ENCODE measurements at places on chromosomes 4 and X.

DNA sequence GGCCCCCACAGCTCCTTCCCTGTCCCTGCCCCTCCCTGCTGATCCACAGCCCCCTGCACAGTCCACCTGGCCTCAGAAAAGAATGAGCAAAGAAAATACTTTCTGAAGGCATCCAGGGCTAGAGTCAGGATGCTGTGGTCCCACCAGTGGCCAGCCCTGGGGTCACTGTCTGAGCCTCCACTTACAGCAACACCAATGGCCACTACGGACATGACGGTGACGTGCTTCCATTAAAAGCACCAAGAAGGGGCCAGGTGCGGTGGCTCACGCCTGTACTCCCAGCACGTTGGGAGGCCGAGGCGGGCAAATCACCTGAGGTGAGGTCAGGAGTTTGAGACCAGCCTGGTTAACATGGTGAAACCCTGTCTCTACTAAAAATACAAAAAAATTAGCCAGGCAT is 4.0 kb downstream of the JAKMIP1 start:
- DNase-seq: no peak

- no peak for DNase-seq
Observed at GRCh38 chrX:53186351-53186750, 38.7 kb downstream of the KDM5C start.

DNA sequence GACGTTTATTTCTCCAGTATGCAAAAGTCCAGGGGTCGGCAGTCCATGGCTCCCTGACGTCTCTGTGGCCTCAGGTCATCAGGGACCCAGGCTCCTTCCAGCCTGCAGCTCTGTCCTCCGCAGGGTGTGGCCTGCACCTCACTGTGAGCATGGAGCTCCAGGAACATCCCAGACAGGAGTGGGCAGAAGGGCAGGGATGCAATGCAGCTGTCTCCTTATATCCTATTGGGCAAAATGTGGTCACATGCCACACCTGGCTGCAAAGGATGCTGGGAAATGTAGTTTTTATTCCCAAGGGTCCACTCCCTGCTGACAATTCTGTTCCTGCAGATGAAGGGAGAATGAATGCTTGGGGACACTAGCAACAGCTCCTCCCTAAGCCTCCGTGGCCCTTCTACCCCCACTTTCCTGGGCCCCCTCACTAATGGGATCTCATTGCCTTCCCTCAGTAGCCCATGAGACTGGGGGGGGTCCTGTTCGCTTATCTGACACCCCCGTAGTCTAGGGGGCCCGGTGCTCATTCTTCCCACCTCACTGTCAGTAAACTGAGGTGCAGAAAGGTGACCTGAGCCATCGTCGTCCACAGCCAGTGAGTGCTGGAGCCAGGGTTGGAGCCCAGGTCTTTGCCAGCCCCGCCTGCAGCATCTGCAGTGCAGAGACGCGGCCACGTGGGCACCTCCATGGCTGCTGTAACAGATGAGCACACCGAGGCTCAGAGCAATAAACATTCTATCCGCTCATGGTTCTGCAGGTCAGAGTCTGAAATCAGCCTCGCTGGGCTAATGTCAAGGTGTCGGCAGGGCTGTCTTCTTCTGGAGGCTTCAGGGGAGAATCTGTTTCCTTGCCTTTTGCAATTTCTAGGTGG is 5.9 kb upstream of the GRPEL1 start:
- no peak for DNase-seq

DNA sequence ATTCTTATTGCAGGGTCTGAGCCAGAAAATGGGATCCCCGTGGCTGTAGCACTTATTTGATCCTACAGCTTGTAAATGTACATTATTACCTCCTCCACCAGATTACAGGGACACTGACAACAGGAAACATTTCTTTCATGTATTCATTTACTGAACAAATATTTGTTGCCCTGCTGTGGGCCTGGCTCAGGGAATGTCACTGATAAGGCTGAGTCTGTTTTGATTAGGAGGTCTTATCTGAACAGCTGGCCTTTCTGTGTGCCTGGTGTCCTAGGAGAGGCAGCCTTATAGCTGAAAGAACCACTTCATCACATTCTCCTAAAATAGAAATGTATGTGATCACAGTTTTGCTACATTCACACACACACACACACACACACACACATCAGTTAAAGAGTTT is 45.5 kb upstream of the PROM1 start:
- DNase-seq: no peak

- no peak for DNase-seq
Observed at GRCh38 chrX:39253551-39253950, 452.3 kb downstream of the MID1IP1 start.

DNA sequence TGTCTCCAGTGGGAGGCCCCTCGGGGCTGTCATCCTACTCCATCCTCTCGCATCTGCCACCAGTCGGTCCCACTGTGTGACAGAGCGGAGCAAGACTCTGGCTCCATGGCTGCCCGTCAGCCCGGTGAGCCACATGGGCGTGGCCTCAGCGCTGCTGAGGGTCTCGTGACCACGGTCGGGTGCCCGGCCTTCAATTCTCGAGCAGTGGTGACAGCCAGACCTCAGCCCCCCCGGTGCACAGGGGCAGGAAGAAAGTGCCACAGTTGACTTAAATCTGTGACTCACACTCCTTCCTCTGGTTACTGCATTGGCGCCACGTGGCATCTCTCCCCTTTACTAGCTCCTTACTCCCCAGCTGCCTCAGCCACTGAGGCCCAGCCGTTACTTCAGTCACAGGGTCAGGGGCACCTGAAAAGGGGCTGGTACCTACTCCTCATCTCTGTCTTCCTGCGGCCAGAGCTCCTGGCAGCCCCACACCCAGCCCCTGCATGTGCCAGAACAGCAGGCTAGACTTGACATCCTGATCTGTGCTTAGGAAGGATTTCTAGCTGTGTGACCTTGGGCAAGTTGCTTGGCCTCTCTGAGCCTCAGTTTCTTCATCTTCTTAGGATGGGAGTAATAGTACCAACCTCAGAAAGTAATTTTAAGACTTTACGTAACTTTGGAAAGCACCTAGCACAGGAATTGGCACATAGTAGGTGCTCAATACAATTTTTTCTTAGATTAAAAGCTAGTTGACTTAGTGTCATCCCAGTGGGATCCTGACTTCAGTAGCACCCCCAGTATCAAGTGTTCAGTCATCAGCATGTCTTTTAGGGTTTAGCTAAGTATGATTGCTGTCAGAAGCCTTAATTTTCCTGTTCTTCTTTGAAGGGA is 66.1 kb downstream of the TNIP2 start:
- no peak for DNase-seq

- peak; percentile 40 for DNase-seq
Observed at GRCh38 chr4:25862411-25863346, at the start of gene SEL1L3. Gene SEL1L3, minus strand, starts transcription at chr4:25862988. Its CDS starts 152 bp downstream, at chr4:25862836.

DNA sequence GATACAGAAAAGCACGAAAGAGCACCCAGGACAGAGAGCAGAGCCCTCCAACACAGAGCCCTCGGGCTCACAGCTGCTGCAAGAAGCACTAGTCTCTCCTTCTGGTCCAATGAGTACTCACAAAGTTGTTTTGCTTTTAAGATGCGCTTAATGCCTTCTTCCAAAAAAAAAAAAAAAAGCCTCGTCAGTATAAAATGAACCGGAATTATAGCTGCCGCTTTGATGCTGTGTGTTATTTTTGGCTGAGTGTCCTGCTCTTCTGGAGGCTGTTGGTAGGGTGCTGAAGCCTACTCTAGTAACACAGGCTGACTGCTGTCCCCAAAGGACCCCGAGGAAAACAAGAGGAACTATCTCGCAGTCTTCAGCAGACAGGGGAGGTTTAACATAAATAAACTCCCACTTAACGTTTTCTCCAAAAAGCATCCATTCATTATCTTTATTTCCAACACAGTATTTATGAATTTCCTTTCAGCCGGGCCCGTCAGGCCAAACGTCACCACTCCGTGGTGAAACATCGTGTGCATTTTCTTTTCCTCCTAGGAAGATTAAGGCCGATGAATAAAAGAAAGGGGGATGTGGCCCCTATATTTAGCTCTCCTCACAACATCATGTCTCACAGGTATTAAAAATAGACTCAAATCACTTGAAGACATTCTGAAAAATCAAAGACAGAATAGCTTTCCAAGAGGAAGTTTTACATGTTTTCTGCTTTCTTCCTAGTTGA is 213.7 kb upstream of the PPARGC1A start:
- DNase-seq: no peak

- no peak for DNase-seq
Observed at GRCh38 chr4:182832352-182833120, 84.7 kb downstream of the DCTD start.

GRCh38 chr4:25421816-25422525 is 44.9 kb downstream of the ANAPC4 start:
- DNase-seq: no peak

- no peak for DNase-seq
Observed at GRCh38 chrX:48933757-48934156, 14.9 kb upstream of the PIM2 start.
